ENCODE measurements at places on chromosomes 1 and 21.

- DNase-seq: no peak
These were observed 789 bp upstream of the S100A14 start for GRCh38 chr1:153616917-153617311.

DNA sequence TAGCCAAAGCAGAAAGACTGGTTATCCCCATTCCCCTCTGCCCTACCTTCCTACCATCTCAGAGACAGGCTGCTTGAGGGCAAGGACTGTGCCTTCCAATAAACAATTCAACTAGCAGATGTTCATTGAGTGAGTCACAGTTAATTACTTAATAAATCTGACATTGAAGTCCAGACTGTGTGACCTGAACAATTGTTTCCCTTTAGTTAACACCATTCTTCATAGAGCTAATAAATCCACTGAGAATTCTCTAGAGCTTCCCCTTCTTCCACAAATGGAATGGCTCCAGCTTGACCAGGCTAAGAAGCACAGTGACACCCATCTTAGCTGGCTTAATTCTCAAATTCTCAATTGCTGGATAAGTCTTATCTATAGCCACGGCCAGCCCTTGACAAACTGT, 61.9 kb upstream of the GJA5 start:
- DNase-seq: no peak

DNA sequence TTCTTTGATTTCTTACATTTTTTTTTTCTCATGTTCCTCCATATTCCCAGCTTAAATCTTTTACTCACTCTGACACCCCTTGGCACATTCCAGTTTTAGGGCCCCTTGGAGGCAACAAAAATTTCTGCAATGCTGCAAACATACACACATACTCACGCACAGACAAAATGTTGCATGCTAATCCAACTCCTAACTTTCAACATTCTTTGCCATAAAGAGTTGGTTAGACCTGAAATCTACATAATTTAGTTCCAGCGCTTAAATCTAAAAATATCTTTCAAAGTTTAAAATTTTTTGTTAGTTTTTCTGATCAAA, 103.9 kb downstream of the PTPN14 start:
- DNase-seq: no peak

GRCh38 chr1:106278716-106279115, 777.8 kb upstream of the PRMT6 start:
- no peak for DNase-seq

DNA sequence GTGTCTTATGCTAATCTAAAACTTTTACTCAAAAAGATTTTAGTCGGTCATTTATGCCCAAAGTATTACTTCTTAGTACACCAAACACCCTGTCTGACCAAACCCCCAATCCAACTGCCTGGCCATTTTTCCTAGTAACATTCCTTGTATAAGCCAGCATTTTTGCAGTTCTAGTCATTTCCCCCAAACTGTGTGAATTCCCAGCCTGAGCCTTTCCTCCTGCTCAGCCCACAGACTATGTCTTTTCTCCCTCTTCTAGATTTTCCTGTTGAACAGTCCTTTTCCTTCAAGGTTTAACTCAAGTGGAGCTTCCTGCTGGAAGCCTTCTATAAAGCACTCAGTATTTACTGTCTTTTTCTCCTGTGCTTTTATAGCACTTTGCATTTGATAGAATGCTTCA, 843.8 kb downstream of the USP25 start:
- no peak for DNase-seq

DNA sequence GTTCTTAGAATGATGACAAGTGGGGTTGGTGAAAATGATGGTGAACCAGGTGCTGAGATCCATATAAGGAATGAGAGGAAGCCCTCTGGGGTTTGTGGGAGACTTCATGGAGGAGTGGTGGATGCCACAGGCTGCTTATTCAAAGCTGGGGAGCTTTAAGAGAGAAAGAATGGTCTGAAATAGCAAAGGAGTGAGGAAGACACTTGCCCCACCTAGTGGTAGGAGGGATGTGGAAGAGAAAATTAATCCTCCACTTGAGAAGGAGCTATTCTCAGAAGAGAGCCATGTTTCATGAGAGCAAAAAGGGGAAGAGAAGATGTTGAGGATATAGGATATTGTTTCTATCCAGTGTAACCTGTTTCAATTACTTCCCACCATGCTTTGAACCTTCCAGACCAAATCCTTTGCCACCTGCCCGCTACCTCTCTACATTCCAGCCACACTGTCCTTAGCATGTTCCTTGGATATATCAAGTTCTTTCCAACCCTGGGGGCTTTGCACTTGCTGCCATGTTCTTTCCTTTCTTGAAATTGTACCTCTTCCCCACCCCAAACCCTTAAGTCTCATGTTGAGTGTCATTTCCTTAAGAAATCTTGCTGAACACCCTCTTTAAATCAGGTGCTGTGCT, 19.6 kb upstream of the ZNF648 start:
- DNase-seq: peak; percentile 36

DNA sequence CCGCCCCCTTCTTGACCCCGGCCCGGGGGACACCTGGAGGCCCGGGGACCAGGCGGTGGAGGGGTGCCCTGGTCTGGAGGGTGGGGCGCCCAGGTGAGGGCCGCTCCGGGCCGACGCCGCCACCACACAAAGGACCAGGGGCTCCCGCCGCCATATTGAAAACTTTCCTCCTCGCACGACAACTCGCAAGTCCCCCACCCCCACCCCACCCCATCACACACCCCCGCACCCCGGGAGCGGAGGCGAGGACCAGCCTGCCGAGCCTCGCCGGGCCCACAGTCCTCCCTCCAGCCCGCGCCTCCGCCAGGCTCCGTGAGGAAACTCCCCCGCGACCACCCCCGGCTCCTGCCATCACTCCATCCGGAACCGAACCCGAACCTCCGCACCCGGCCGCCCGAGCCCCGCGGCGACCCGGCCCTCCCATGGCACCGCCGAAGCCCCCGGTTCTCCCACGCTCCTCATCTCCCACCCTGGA, 733 bp downstream of the KDM5B start:
- DNase-seq: peak; percentile 33

DNA sequence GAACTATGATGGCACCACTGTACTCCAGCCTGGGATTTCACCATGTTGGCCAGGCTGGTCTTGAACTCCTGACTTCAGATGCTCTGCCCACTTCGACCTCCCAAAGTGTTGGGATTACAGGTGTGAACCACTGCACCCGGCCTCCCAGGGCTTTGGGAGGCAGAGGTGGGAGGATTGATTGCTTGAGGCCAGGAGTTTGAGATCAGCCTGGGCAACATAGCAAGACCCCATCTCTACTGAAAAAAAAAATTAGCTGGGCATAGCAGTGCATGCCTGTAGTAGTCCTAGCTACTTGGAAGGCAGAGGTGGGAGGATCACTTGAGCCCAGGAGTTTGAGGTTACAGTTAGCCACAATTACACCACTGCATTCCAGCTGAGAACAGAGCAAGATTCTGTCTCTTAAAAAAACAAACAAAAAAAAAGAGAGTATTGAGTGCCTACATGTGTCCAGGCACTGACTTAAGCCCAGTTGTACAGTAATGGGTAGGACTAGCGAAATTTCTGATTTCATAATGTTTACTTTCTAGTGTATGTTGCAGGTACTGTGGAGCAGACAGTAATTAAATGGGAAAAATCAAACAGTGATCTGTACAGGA, 4.2 kb downstream of the MANEAL start:
- no peak for DNase-seq

GRCh38 chr1:107946794-107947193, 18.2 kb downstream of the VAV3 start:
- DNase-seq: no peak

DNA sequence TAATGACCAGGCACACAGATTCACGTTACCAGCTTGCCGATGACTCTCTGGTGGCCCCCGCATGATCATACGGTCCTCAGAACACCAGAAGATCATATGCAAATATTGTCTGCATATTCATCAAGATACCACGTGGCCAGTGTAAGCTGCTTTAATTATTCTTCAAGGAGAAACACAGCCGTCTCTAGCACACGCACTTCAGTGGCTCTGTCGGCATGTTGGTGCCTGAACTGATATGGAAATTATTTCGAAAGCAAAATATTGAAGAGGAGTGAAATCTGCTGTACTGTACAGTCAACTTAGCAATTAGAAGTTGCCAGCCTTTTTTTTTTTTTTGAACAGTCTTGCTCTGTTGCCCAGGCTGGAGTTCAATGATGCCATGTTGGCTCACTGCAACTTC, 5.9 kb upstream of the KIF26B start:
- no peak for DNase-seq

DNA sequence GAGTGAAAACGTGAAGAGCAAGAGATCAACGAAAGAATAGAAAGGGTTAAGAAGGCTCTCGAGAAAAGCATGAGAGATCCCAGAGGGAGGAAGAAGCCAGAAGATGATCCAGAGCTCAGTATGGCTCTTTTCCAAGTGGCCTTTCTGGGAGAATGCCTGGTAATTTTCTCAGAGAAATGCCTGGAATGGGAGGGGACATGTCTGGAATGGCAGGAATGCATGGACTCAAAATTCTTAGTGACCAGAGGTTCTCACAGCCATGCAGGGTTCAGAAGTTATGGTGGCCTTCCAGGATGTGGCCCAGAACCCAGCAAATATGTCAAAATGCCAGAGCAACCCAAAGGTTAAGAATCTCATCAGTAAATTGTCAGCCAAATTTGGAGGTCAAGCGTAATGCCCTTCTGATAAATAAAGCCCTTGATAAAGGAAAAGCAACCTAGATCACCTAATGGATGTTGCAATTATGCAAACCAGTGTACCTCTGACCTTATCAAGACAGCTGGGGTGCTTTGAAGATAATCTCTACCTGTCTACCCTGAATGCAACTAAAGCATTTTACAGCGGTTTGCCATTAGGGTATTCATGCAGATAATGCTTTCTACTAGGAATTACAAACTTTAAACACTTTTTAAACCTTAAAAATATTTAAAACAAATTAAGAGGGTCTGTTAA, 53.1 kb downstream of the NBPF6 start:
- DNase-seq: no peak

- peak; percentile 83 for DNase-seq
These were observed 63.9 kb upstream of the EFHD2 start for GRCh38 chr1:15345705-15346345.

GRCh38 chr1:26254404-26254803, 20.4 kb downstream of the CEP85 start:
- no peak for DNase-seq

- DNase-seq: no peak
These were observed 324.0 kb downstream of the RPS6KC1 start for GRCh38 chr1:213375002-213375401.
